ENCODE measurements at places on chromosomes 6 and 20. TPM values are rescaled to one million over a fixed set of nuclear protein-coding genes. Genes with fewer than 3 reads are reported as not detected.

Gene ZNF311
- total RNA-seq, result 0.27 TPM

Gene ID4
- total RNA-seq, result 0.20 TPM

Gene UBE2C
- total RNA-seq, result 108 TPM

Gene GABRR1
- total RNA-seq, result not detected

Gene TPBG
- total RNA-seq, result 9.5 TPM

Gene EEF1A2
- 0.40 TPM for total RNA-seq

Gene NKAIN2
- total RNA-seq, result not detected

Gene C20orf144
- total RNA-seq, result 0.05 TPM

Gene BPIFA3
- not detected for total RNA-seq

Gene PBOV1
- not detected for total RNA-seq

Gene CRYBG1
- total RNA-seq, result 24.3 TPM

Gene PDE10A
- 6.1 TPM for total RNA-seq

Gene C6orf118
- not detected for total RNA-seq

Gene DLL1
- 1.2 TPM for total RNA-seq

Gene BMP2
- total RNA-seq, result 37.5 TPM

Gene OPN5
- not detected for total RNA-seq

Gene MOG
- total RNA-seq, result not detected

Gene GSTA1
- total RNA-seq, result not detected

Gene ZFAND3
- 21.1 TPM for total RNA-seq

Gene BCAS4
- 1.00 TPM for total RNA-seq

Gene ZBTB22
- 8.9 TPM for total RNA-seq

Gene SIRPA
- total RNA-seq, result 36.4 TPM

Gene OPRM1
- total RNA-seq, result not detected

Gene LY6G5C
- 3.3 TPM for total RNA-seq

Gene GPR6
- total RNA-seq, result not detected

Gene GPX5
- not detected for total RNA-seq

Gene SLC44A4
- total RNA-seq, result 0.33 TPM

Gene C20orf202
- not detected for total RNA-seq

Data from mammary microvascular endothelial cell (primary cell).